Inflammatory macrophage (primary cell): ENCODE measurements at places on chromosomes 5 and 9.
A peak's percentile ranks its signal among the peaks of the same experiment; 100 is the strongest.

DNA sequence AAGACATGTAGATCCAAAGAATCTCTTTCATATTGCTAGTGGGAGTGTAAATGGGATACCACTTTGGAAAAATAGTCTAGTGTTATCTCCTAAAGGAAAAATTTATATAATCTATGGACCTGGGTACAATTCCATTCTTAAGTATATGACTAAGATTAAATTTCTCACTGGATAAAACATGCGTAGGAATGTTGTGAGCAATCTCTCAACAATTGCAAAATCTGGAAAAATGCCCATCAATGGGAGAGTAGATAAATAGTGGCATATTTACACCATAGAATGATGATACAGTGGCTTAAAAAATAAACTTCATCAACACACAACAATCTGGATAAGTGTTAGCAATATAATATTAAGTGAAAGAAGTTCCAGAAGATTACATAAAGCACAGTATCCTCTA, 469.5 kb downstream of the MAN2A1 start:
- no peak for DNase-seq

DNA sequence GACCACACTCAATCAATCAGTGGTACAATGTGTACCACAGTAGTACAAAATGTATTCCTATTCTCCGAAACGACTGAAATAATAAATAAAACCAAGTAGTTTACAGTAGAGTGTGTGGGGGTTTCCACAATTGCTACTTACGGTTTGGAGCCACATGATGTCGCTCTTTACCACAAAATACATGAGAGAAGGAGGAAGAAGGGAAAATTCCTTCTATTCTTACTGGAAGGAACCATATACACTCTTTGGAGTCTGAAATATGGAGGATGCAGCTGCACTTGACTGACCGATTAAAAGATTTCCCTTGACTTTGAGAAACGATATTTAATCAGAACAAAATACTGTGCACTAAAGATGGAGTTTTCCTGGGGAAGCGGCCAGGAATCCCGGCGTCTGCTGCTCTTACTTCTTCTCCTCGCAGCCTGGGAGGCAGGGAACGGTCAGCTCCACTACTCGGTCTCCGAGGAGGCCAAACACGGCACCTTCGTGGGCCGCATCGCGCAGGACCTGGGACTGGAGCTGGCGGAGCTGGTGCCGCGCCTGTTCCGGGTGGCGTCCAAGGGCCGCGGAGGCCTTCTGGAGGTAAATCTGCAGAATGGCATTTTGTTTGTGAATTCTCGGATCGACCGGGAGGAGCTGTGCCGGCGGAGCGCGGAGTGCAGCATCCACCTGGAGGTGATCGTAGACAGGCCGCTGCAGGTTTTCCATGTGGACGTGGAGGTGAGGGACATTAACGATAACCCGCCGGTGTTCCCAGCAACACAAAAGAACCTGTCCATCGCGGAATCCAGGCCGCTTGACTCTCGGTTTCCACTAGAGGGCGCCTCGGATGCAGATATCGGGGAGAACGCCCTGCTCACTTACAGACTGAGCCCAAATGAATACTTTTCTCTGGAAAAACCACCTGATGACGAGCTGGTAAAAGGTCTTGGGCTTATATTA, at the start of gene PCDHA4:
PCDHA4 (plus strand) TSS at position 235 of the 942 bp plus-strand sequence.
- DNase-seq: no peak

GRCh38 chr9:17328331-17328730, 193.5 kb downstream of the CNTLN start:
- DNase-seq: no peak

DNA sequence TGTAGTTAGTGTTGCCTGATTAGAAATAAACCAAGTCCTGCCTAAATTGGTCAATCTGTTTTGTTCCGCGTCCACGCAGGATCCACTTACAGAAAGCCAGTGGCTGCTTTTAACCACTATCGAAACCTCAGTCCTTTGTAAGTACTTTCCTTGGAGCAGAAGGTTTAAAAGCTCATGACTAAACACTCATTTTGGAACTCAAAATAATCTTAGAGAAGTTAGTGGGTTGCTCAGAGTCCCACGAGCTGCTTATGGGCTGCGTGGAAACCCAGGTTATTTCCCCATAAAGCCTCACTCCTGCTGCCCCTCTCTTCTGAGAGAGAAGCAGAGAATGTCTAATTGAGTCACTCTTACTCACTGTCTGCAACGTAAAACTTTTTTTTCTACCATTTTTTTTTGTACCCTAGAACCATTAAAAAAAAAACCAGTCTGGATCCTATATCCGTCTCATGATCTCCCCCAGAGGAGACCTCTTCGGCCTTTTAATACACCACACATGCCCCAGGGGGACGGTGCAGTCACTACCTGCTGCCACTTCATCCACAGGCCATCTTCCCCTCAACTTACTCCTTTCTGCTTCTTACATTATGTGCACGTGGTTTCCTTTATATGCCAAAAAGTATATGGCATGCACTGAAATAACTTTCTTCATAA, 7.6 kb downstream of the BASP1 start:
- DNase-seq: peak; percentile 86

DNA sequence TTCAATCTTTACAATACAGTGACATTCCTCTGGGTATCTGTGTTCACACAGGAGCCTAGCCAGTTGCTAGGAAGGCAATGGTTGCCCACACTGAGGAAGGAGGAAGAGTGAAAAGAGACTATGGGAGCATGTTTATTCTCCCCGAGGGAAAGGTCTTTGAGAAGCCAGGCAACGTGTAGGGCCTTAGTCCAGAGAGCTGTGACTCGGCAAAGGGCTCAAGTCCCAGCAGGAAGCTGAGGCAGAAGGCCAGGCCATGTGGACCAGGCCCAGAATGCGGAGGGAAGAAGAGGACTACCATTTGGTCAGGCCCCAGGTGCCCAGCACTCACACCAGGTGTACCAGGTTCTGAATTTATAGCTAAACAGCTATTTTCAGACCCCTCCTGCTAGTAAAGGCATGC, 136.6 kb upstream of the DMAC1 start:
- no peak for DNase-seq

DNA sequence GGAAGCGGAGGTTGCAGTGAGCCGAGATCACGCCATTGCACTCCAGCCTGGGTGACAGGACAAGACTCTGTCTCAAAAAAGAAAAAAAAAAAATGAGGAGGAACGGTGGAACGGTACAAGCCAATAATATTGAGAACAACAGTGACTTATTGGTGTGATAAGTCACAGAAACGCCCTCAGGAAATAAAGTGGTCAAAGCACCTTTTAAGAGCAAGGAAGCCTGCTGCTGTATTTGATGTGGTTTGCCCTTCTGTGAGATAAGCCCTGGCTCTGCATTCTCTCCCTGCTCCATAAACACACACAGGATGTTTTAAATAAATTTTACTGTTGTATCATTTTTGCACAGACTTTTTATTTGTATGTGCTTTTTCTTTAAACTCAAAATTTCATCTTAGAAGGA, 269.9 kb upstream of the MSX2 start:
- DNase-seq: no peak

DNA sequence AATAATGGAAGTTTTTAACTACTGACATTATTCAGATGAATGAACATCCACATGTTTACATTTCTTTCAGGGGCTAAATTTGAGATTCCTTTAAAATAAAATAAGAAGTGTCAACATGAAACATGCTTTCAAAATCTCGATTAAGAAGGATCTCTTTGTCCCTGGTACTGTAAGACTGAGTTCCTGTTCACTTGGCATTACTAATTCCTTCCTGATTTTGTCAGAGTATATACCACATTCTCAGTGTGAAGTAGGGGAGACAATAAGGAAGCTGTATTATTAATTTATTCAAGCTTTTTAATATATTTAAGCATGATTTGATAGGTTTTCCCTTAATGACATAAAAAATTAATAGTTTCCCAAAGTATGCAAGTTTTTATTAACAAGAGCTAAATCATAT, 81.5 kb upstream of the GRHPR start:
- peak; percentile 66 for DNase-seq

GRCh38 chr5:80150731-80151130, 105.1 kb downstream of the SERINC5 start:
- no peak for DNase-seq

DNA sequence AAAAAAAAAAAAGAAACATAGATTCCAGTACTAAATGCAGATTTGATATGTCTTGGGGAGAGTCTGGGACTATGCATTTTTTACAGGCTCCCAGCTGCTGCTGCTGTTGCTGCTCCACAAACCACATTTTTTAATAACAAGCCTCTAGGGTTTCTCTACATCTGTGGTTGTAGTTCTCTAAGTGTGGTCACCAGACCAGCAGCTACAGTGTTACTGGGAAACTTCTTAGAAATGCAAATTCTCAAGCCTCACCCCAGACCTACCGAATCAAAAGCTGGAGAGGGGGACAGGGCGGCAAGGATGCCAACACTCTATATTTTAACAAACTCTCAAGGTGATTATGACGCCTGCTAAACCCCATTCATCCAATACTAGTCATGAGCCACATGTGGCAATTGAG, 293.4 kb upstream of the PTGER4 start:
- DNase-seq: no peak

DNA sequence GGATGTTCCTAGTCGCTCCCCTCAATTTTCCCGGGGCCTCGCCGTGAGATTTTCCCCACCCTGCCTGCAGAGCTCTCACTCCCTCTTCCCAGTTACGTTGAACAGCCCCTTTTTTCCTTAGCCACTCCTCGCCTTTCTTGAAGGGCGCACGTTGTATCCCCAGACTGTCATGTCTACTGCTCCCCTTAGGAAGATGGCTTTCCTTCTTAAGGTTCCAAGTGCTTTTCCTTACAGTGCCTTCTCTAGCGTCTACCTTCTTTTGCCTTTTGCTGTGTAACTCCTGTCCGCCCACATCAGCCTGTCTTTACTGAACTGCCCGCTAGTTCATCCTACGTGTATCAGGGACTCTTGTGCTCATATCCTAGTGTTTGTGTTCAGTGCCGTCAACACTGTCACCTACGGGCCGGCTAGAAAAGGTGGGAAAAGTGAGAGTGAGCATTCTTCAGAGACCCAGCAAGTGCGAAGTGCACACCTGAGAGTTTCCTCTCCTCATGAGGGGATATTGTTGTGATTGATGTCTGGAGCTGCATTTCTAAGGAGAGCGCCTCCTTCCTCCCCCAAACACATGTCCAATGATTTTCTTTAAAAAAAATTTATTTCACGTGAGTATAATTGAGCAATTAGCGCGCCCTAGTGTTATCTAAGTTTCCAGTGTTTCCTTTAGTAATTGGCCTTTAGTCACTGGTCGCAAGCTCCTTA, 764 bp downstream of the CAMLG start:
- peak; percentile 42 for DNase-seq

GRCh38 chr9:5468850-5469249, 18.5 kb downstream of the CD274 start:
- DNase-seq: no peak

- DNase-seq: no peak
Measured at GRCh38 chr9:129023036-129023907, 4.9 kb downstream of the SH3GLB2 start.

GRCh38 chr5:130400091-130400490, 495.8 kb downstream of the CHSY3 start:
- no peak for DNase-seq

DNA sequence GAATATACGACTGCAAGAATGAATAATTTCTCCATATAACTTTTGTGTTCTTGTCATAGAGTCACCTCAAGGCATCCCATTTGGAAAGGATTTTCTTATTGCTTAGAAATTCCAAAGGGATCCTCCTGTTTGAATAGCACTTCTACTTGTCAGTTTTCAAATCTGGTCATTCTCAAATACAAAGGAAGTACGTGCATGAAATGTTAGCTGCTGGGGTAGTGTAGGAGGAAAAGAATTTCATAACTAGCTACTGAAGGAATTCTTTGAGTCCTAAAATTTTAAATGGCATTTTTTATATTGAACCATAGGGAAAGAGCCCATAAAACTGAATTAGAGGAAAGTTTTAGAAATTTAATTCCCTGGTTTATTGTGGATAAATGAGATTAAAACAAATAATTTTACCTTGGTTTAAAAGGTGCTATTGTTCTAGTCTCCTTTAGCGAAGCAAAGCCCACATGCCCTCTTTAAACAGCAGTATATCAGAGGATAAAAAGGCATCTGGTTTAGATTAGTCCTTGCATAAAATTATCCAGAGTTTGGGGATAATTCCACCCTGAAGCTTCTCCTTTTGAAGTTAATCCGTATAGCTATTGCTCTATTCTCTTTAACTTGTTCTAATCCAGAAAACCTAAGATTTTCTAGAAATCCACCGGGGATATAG, 2.0 kb upstream of the MPDZ start:
- no peak for DNase-seq

GRCh38 chr5:110809006-110809405, 70.2 kb downstream of the SLC25A46 start:
- no peak for DNase-seq

GRCh38 chr9:76687861-76688391, 76.3 kb upstream of the PCA3 start:
- peak; percentile 54 for DNase-seq

GRCh38 chr9:105233873-105234272, 10.6 kb upstream of the SLC44A1 start:
- no peak for DNase-seq

DNA sequence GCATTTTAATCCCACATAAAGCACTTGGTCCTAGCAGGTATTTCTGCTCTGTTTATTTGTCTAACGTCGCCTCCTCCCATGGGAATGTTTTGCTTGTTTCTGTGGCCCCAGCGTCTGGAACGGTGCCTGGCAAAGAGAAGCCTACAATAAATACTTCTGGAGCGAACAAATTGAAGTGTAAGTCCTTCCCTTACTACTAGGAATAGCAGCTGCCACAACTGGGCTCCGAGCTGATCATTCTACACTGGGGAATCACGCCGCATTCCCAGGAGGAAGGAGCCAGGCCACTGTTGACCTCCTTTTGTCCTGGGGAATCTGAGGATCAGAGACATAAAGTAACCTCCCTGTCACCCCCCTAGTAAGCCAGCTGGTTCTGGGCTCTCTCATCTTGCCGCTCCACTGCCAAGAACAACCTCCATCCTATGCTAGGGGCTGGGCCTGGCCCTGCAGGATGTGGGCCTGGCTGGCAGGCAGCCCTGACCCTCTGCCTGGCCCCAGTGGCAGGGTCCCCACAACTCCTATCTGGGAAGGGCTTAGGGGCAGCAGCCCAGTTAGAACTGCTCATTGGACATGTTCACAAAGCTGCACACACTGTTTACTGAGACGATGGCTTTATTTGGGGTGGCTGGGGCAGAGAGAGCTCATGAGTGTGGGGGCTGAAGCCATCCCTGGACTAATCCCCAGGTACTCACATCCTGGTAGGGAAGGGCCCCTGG, 82.8 kb downstream of the GTF3C4 start:
- no peak for DNase-seq

GRCh38 chr9:136264441-136265405, 19.1 kb upstream of the QSOX2 start:
- DNase-seq: no peak

- DNase-seq: no peak
Measured at GRCh38 chr5:171628633-171628974, 157.0 kb upstream of the SMIM23 start.

- peak; percentile 67 for DNase-seq
Measured at GRCh38 chr5:76720988-76721569, 5.2 kb downstream of the F2R start.

- DNase-seq: no peak
Measured at GRCh38 chr5:147740864-147741263, 41.7 kb downstream of the JAKMIP2 start.

DNA sequence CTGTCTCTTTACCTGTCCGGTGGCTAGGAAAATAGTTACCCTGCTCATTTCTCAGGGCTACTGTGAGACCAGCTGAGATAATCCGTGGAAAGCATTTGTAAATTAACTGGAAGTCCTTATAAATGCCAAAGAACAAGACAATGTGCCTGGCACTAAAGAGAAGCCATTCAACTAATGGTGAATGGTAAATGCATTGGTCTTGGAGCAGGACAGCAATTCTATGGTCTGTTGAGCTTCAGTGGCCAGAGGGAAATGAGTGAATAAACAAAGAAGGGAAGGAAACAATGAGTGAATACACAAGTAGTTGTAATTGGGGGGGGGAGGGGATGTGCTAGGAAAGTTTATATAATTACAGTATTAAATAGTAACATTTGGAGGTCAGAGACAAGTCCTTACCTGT, 353.6 kb downstream of the SEMA5A start:
- no peak for DNase-seq
